Left ventricle myocardium inferior (tissue), 1 donor: ENCODE measurements at places on chromosomes 1 and 21.

DNA sequence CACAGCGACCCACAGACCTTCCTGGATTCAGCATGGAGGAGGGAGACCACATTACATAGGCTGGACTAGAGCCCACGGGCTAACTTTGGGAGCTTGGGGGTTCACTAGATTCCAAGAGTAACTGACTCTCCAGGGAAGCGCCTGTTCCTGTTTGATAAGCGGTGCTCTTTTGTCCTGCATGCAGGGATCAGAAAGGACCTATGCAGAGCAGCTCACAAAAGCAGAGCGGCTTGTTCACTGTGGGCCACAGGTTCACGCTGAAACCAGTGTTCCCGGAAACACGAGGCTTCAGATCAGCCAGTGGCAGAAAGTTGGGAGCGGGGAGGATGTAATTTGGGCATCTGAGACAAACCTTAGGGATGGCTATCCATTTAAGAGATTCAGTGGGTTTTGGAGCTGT, 403.9 kb downstream of the PCP4 start:
- DNase-seq, result no peak

GRCh38 chr1:16903458-16903796, 7.6 kb downstream of the RNU1-2 start:
- no peak for DNase-seq

- no peak for DNase-seq
These were observed 650 bp downstream of the PCNX2 start for GRCh38 chr1:233294913-233295236.

- no peak for DNase-seq
These were observed 73.7 kb downstream of the LRRC8C start for GRCh38 chr1:89706700-89707012.

DNA sequence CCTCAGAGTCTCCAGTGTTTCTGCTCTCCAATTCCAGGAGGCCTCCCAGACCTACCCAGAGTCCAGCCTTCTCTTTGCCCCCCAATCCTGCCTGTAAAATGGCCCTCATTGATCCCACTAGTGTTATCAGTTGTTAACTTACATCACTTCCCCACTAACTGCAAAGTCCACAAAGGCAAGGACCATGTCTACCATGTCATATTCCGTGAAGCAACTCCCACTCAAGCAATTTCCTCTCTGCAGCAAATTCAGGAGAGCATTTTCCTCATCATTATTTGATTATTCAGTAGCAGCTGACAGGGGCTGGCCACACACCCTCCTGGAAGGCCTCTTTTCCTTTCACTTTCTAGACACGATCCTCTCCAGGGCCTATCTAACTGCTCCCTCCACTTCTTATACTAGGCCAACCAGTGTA, 153.5 kb downstream of the RERE start:
- DNase-seq, result no peak

DNA sequence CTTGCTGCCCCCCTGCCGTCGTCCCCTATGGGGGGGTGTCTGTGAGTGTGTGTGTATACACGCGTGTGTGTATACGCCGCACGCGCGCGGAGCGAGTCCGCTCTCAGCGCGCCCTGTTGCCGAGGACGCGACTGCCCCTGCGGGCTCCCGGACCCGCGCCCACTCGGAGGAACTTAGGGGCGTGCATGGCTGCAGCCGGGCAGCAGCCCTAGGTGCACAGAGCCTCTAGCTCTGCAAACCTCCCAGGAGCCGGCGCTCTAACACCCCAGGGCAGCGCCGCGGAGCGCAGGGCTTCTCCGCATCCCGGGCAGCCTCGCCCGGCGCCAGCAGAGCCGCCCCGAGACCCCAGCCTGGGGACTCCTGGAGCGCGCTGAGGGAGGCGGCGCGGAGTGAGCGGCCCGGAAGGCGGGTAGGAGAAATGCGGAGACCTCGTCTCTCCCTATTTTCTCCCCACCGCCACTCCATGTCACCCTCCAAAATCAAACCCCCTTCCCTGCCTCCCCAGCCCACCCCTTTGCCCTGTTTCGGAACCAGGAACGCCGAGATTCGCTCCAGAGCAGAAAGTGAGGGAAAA, 574 bp downstream of the ITPKB start:
- DNase-seq, result peak; percentile 38

- DNase-seq, result no peak
These were observed 1.7 kb downstream of the TRPM2 start for GRCh38 chr21:44354775-44355771.

- DNase-seq, result no peak
These were observed 6.0 kb upstream of the SIM2 start for GRCh38 chr21:36692835-36693488.

DNA sequence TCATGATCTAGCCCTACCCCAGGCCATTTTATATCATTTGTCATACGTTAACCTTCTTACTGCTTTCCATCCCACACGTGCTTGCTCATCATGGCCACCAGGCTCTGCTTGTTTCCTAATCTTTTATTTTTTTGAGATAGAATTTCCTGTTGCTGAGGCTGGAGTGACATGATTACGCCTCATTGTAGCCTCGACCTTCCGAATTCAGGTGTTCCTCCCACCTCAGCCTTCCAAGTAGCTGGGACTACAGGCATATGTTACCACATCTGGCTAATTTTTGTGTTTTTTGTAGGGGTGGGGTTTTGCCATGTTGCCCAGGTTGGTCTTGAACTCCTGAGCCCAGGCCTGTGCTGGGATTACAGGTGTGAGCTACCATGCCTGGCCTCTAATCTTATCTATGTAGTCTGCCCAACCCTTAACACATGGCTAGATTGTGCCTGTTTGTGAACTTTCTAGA, 3.3 kb downstream of the UAP1 start:
- no peak for DNase-seq

DNA sequence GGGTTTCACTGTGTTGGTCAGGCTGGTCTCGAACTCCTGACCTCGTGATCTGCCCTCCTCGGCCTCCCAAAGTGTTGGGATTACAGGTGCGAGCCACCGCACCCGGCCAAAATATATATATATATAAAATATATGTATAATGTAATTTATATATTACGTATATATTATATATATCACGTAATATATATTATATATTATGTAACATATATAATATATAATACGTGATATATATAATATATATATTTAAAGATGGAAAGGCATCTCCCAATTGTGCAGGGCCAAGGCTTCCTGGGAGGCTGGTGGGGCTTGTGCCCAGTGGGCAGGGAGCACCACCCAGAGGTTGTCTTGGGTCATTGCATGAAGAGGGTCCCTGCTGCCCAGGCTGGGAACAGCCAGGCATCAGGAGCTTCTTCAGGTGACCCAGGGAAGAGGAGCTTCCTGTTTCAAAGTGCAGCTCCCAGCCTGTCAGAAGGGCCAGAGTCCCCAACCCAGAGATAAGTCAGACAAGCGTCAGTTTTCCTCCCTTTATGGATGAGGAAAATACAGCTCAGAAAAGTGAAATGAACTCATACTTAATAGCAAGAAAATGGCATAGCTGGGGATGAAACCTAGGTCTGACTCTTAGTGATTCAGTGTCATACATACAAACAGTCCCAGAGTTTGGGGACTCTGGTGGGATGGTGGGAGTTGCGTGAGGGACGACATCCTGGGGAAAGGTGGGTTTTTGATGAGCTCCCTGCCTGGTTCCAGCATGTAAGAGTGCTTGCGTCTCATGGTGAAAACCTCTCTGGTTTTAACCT, 12.0 kb downstream of the UBE2Q1 start:
- DNase-seq, result peak; percentile 37

- DNase-seq, result no peak
These were observed 10.6 kb downstream of the ZBTB17 start for GRCh38 chr1:15965228-15965767.

- DNase-seq, result no peak
These were observed 106.2 kb downstream of the NIBAN1 start for GRCh38 chr1:184867866-184868689.
